Sigmoid colon (tissue), 7 donors: ENCODE measurements at places on chromosomes 11 and 22. TPM values are rescaled to one million over a fixed set of nuclear protein-coding genes. Genes with fewer than 3 reads are reported as not detected.

DNA sequence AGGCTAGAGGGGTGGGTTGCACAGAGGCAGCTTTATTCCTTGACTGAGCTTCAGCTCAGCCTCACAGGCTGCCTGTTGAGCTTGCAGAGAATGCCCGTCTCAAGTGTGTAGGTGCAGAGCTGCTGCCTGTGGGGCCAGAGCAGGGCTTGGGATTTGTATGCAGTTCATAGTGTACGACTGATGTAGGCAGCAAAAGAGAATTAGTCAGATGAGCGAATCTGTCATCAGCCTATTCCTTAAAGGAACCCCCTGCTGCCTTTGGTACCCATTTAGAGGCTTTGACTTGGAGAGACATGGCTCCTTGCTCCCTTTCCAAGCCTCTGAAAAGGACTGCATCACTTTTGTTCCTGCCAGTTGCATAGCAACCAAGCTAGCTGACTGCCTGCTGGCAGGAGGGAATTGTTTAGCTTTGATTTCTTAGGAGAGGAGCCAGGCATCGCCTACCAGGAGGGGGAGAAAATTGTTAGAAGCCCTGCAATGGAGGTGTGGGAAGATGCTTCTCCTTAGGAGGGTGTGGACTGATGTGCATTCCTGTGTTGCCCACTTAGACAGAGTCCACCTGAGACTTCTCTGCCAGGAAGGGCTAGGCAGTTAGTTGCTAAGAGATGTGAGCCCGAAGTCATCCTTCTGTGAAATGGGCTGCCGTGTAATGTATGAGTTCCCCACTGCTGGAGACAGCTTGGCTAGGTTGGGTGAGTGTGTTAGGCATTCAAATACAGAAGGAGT is 10.9 kb downstream of the ACO2 start:
- peak overlapping the region; percentile 73 for H3K27ac ChIP-seq
- H3K36me3 ChIP-seq, result no peaks in the 10 kb centered on the region
- H3K27me3 ChIP-seq, result no peaks in the 10 kb centered on the region
- DNase-seq, result no peak
- H3K4me3 ChIP-seq, result no peak overlapping the region

- DNase-seq, result no peak
- H3K27me3 ChIP-seq, result no peaks in the 10 kb centered on the region
- no peak overlapping the region for H3K27ac ChIP-seq
Measured at GRCh38 chr22:40210818-40211217, 33.1 kb downstream of the TNRC6B start.

GRCh38 chr11:75160880-75161279 is 10.0 kb downstream of the SLCO2B1 start:
- no peaks in the 10 kb centered on the region for H3K36me3 ChIP-seq
- no peaks in the 10 kb centered on the region for H3K4me1 ChIP-seq
- no peaks in the 10 kb centered on the region for H3K27me3 ChIP-seq
- no peak overlapping the region for H3K4me3 ChIP-seq

GRCh38 chr11:78034623-78035022 is 11.5 kb upstream of the KCTD14 start:
- no peak overlapping the region for H3K4me3 ChIP-seq
- no peak for DNase-seq
- no peaks in the 10 kb centered on the region for H3K27me3 ChIP-seq
- H3K36me3 ChIP-seq, result no peaks in the 10 kb centered on the region

DNA sequence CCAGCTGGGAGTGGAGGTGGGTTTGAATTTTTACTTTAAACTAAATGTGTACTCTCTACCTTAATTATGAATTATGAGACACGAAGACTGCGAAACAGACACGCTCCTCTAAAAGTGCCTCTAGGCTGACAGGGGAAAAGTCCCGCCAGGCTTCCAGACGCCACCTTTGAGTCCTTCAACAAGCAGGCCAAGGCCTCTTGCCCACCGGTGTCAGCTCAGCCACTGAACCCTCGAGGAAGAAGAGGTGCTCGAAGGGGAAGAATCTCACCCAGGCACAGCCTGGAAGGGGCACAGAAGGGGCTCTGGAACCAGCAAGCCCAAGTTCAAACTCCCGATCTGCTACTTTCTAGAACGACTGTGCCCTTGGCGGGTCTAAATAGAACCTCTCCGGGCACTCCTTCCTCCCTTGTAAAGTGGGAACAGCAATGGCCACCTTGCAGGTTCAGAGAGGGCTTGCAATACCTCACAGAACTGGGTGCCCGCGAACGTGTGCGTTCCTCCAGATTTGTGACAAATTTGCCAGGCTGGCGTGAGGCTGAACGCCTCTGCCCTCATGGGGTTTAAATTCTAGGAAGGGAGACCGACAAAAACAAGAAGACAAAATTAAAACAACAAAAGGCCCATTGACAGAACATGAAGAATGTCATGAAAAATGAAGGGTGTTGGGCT is 158.5 kb upstream of the GRK3 start:
- H3K27me3 ChIP-seq, result no peaks in the 10 kb centered on the region
- peaks cover 40% of the 10 kb centered on the region for H3K4me1 ChIP-seq
- H3K36me3 ChIP-seq, result no peaks in the 10 kb centered on the region

- no peak for DNase-seq
- no peaks in the 10 kb centered on the region for H3K36me3 ChIP-seq
- H3K27me3 ChIP-seq, result peaks cover 35% of the 10 kb centered on the region
- H3K4me3 ChIP-seq, result no peak within 1 kb of the TSS
- peaks cover 15% of the 10 kb centered on the region for H3K4me1 ChIP-seq
Measured at GRCh38 chr22:39456522-39457197, at the start of gene MGAT3. Gene MGAT3, plus strand, starts transcription at chr22:39457012. Its CDS starts 30,336 bp downstream, at chr22:39487348.

DNA sequence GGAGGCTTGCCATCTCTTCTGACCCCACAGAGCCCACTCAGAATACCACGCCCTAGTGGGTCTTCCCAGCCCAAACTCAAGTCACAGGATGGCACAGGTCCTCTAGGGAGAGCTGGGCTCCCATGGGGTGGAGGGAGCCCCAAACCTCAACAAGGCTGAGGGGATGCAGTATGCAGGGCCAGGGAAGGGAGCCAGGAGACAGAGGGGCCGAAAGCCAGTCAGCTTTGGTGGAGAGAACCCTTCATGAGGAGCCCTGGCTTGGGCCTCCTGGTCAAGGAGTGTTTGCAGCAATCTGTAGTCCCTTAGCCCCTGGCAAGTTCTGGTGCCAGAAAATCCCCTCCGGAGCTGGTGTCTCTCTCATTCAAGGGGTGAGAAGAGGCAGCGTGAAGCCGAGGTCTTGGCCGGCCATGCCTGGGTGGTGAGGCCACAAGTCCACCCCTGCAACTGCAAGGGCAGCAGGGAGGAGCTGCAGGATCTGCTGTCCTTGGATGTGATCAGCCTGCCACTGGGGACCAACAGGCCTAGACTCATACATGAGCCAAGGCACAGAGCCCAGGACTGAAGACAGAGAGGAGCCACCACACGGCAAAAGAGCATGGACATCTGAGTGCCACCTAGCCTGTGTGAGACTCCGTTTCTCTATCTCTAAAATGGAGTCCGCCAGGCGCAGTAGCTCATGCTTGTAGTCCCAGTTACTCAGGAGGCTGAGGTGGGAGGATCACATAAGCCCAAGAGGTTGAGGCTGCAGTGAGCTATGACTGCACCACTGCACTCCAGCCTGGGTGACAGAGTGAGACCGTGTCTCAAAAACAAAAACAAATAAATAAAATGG is 24.1 kb downstream of the NEAT1 start:
- DNase-seq, result peak; percentile 82
- peak overlapping the region; percentile 64 for H3K27ac ChIP-seq
- H3K4me1 ChIP-seq, result peaks cover 20% of the 10 kb centered on the region
- no peaks in the 10 kb centered on the region for H3K27me3 ChIP-seq
- H3K4me3 ChIP-seq, result no peak overlapping the region

GRCh38 chr22:39289975-39290720 is 29.3 kb downstream of the RPL3 start:
- DNase-seq, result no peak
- no peak overlapping the region for H3K27ac ChIP-seq

- no peak overlapping the region for H3K4me3 ChIP-seq
- DNase-seq, result no peak
- no peaks in the 10 kb centered on the region for H3K4me1 ChIP-seq
- H3K27ac ChIP-seq, result no peak overlapping the region
- H3K36me3 ChIP-seq, result no peaks in the 10 kb centered on the region
Measured at GRCh38 chr22:19673660-19674059, 40.6 kb upstream of the SEPTIN5 start.

DNA sequence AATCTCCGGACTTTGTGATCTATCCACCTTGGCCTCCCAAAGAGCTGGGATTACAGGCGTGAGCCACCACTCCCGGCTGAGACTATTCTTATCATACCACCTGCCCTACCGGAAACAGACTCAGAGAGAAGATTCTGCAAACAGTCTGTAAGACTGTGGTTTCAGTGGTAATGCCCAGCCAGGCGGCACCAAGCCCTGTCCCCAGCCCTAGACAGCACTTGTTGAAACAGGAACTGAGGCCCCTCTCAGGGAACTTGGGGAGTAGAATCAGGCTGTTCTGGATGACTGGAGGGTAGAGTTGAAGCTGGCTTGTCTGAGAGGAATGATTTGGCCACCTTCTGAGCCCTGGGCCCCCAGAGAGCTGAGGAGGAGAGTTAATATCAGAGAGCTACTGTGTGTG is 1.3 kb upstream of the INSC start:
- H3K27ac ChIP-seq, result no peak overlapping the region
- no peak for DNase-seq
- peaks cover 12% of the 10 kb centered on the region for H3K27me3 ChIP-seq
- H3K36me3 ChIP-seq, result no peaks in the 10 kb centered on the region

DNA sequence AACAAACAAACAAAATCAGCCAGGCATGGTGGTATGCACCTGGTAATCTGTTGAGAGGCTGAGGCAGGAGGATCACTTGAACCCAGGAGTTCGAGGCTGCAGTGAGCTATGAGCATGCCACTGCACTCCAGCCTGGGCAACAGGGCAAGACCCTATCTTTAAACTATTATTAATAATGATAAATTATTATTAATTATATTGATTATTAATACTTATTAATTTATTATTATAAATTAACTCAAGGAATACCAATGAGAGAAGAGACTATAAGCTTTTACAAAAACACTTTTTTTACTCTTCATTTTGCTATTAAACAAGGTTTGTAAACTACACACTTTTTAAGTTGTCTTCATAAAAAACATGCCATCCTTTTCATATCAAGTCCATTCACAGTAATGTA is 97.7 kb upstream of the APOA1 start:
- no peak overlapping the region for H3K4me3 ChIP-seq
- no peak for DNase-seq
- H3K36me3 ChIP-seq, result no peaks in the 10 kb centered on the region
- peaks cover 19% of the 10 kb centered on the region for H3K4me1 ChIP-seq
- H3K27me3 ChIP-seq, result no peaks in the 10 kb centered on the region
- no peak overlapping the region for H3K27ac ChIP-seq

DNA sequence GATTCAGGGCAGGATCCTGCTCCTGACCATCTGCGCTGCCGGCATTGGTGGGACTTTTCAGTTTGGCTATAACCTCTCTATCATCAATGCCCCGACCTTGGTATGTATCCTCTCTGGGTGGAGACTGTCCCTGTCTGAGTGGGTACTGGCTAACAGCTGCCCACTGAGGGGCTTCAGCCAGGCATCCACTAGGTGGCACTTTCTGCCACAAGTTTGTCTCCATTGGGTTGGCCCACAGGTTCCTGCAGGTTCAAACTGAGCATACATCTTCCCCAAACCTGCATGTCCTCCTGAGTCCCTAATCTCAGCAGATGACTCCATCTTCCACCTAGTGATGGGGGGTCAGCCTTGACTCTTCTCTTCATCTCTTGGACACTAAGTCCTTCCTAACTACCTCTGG is 4.4 kb downstream of the SLC2A11 start:
- DNase-seq, result no peak
- no peaks in the 10 kb centered on the region for H3K27me3 ChIP-seq
- no peak overlapping the region for H3K27ac ChIP-seq
- no peaks in the 10 kb centered on the region for H3K4me1 ChIP-seq
- H3K36me3 ChIP-seq, result peaks cover 19% of the 10 kb centered on the region
- H3K4me3 ChIP-seq, result no peak overlapping the region

DNA sequence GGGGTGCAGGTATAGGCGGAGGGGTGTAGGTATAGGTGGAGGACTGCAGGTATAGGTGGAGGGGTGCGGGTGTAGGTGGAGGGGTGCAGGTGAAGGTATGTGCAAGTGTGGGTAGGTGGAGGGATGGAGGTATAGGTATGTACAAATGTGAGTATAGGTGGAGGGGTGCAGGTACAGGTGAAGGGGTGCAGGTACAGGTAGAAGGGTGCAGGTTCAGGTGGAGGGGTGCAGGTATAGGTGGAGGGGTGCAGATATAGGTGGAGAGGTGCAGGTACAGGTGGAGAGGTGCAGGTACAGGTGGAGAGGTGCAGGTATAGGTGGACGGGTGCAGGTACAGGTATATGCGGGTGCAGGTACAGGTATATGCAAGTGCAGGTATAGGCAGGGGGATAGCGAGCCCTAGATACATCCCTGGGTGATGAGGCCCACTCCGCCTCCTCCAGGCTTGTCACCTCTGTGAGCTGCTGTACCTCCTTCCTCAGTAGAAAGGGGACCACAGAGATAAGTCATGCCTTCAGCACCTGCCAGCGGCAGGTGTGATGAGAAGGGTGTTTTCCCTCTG is 17.2 kb downstream of the LINC01488 start:
- peak; percentile 34 for DNase-seq
- no peaks in the 10 kb centered on the region for H3K36me3 ChIP-seq
- peaks cover 40% of the 10 kb centered on the region for H3K4me1 ChIP-seq
- no peaks in the 10 kb centered on the region for H3K27me3 ChIP-seq
- H3K4me3 ChIP-seq, result no peak overlapping the region

Gene BBOX1
- polyA plus RNA-seq, result not detected

Gene KIF18A
- 2.7 TPM for polyA plus RNA-seq

Gene RAB36
- 0.60 TPM for polyA plus RNA-seq
